ENCODE measurements at places on chromosomes 1 and 21.

- no peak for DNase-seq
These were observed at the start of gene TGFB2 for GRCh38 chr1:218344814-218345672. Gene TGFB2 (plus strand): TSS chr1:218345336. CDS start chr1:218346702, 1,366 bp downstream.

DNA sequence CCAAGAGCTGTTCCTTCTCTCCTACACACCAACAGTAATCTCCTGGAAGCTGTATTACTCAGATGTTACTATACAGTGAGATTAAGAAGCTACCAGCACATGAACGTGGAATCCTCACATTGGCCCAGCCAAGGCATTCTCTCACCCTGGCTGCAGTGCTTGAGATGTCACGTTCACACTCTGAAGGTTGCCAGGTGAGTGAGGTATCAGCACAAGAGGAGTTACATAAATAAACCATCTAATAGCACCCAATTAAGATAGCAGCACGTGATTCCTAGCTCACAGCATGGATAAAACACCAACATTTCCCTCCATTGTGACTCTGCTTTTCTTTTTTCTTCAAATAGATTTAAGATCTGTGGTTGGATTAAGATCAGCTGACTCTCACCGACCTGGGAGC is 182.8 kb downstream of the PLPP3 start:
- DNase-seq: no peak

GRCh38 chr1:23020706-23021405 is 1.6 kb downstream of the KDM1A start:
- DNase-seq: peak; percentile 7

DNA sequence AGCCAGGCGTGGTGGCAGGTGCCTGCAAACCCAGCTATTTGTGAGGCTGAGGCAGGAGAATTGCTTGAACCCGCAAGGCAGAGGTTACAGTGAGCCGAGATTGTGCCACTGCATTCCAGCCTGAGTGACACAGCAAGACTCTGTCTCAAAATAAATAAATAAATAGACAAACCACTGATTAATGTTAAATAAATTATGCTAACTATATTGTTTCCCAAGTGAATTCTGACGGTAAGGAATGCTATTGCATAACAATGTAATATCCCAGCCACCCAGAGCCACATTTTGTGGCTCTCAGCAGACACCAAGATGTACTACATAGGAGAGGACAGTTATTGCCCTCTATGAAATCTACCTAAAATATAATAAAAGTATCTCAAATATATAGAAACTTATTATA is 55.4 kb downstream of the LPGAT1 start:
- DNase-seq: no peak

DNA sequence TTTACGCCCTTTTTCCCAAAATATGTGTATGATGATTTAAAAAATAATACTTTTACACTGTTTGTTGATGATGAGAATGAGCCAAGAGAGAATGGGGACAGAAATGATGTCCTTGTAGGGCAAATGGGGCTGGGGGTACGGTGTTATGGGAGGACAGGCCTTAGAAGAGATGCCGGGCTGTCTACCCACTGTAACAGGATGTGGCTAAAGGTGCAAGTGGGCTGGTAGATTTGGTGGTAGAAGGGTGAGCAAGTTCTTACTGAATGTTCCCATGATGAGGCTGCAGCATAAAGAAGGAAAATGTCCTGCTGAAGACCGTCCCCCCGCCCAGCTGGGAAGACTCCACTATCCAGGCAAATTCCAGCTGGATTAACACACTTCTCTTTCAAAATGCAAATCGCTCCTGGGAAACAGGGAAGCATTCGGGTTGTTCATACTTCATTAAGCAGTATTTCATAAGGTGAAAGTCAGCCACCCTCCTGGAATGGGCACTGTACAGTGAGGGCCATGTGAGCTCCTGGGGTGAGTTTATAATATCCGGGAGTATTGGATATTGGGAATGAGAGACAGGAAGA is 14.0 kb downstream of the GPA33 start:
- DNase-seq: no peak

GRCh38 chr1:110875216-110875731 is 2.3 kb downstream of the CD53 start:
- no peak for DNase-seq

- no peak for DNase-seq
These were observed 149.8 kb upstream of the DUSP10 start for GRCh38 chr1:221891708-221892107.

DNA sequence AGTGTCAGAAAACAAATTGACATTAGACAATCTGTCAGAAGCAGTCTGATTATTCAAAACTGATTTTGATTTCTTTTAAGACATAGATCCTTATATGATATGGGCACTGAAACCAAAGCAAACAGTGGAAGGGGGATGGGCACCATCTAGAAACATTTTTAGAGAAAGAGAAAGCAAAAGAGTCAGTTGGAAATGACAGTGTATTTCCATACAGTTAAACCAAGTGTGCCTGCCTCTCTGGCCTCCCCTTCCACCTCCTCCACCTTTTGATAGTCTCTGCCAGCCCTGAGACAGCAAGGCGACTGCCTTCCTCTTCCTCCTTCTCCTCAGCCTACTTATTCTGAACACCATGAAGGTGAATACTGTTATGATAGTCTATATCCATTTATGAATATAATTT is 949.7 kb downstream of the AMY1C start:
- DNase-seq: no peak

DNA sequence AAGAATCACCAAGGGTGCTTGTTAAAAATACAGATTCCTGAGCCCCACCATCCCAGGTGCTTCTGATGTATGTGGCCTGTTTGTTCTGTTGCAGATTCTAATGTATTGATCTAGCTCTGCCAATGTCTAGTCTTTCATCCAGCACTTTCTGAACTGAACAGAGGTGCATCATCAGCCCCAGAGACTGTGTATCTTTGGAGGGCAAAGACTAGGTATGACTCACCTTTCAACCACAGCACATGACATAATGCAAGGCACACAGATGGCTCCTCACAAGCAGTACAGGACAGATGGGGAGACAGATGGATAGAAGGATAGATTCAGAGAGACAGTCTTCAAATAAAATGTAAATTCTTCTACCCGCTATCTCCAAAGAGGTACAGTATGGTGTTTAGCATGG is 32.3 kb downstream of the CD58 start:
- DNase-seq: no peak

Measured in kidney capillary endothelial cell (primary cell).